ENCODE measurements at places on chromosomes 5 and 9.

- no peak for DNase-seq
These were observed 263.0 kb downstream of the PDZD2 start for GRCh38 chr5:31901807-31902530.

- DNase-seq, result no peak
These were observed 15.1 kb downstream of the ABCA2 start for GRCh38 chr9:137012694-137013570.

DNA sequence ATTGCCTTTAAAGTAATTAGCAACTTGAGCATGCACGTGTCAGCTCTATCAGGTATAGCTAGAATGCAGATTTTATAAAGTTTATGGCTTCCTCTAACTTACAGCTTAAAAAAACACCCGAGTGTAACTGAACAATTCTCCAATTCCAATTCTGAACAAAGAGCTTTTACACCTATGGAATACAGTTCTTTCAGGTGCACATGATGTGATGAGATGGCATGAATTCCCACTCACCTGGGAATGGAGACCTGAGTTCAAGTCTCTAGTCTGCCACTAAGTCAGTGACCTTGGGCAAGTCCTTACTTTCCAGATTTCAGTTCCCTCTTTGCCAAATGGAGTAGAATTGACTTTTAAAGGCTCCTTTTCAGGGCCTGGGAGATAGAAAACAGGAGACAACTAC, 1.8 kb downstream of the ZFAND5 start:
- peak; percentile 66 for DNase-seq

- no peak for DNase-seq
These were observed 57.5 kb upstream of the ARL15 start for GRCh38 chr5:54367844-54368243.

- no peak for DNase-seq
These were observed 237.0 kb downstream of the PAPPA start for GRCh38 chr9:116390303-116391228.

GRCh38 chr9:38371495-38371894, 21.0 kb upstream of the ALDH1B1 start:
- DNase-seq, result no peak

GRCh38 chr5:158070859-158071258, 211.9 kb upstream of the CLINT1 start:
- DNase-seq, result no peak

- DNase-seq, result no peak
These were observed 23.0 kb downstream of the ARRDC3 start for GRCh38 chr5:91359962-91360609.

DNA sequence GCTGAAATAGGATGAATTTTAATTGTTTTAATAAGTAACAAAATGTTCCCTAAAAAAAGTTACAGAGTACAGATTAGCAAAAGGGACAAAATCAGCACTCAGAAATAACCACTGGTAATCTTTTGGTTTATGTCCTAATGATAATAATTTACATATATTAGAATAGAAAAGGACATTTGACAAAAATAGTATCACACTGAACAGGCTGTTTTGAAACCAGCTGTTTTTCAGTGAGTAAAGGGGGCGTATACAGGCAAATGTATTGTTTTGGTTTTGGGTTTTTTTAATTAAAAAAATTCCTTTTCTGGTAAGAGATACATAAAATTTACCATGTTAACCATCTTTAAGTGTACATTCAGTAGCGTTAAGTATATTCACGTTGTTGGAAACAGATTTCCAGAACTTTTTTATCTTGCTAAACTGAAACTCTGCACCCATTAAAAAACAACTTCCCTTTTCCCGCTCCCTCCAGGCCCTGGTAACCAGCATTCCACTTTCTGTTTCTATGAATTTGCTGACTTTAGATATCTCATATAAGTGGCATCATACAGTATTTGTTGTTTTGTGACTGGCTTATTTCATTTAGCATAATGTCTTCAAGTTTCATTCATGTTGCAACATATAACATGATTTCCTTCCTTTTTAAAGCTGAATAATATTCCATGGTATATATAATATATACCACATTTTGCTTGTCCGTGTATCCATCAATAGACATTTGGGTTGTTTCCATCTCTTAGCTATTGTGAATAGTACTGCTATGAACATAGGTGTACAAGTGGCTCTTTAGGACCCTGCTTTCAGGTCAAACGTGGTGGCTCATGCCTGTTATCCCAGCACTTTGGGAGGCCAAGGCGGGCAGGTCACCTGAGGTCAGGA, 20.6 kb upstream of the LARP1 start:
- DNase-seq, result no peak

DNA sequence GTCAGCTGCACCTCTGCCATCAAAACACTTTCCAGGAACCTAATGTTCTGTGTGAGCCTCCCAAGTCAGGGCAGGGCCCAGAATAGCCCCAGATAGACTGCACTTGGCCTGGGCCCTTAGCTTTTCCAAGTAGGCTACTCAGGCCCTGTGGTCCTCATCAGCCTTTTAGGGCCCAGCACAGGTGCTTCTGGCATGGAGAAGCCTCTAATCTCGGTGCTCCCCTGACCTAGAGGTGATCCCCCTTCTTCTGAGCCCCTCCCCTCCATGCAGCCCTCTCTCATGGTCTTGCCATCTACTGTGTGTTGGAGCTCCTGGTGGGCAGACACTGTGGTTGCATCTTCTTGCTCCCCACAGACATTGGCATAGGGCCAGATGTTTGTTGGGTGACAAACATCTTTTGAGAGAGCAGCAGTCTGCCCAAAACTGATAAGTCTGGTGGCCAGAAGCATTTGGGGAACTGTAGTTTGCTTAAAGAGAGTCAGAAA, 28.1 kb downstream of the FRMPD1 start:
- DNase-seq, result no peak

DNA sequence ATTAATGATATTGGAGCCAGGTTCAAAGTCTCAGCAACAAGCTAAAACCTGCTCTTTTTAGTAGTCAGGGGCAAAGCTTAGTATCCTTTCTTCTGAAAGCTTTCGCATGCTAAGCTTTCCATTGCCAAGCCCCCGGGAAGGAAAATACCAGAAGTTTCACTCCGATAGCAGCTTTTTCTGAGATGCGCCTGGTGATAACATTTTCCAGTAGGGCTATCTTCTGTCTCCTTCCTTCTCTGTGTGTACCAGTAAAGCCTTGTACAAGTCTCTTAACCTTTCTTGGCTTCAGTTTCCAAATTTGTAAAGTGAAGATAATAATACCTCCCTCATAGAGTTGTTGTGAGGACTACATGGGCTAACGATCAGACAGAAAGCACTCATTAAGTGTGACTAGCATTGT, 36.7 kb downstream of the DOCK8 start:
- DNase-seq, result no peak

- no peak for DNase-seq
These were observed 47.1 kb upstream of the COL15A1 start for GRCh38 chr9:98896632-98897031.

- no peak for DNase-seq
These were observed 167.7 kb upstream of the TBCA start for GRCh38 chr5:77943851-77944250.

- peak; percentile 34 for DNase-seq
These were observed 364.2 kb downstream of the OSTF1 start for GRCh38 chr9:75452512-75452911.

DNA sequence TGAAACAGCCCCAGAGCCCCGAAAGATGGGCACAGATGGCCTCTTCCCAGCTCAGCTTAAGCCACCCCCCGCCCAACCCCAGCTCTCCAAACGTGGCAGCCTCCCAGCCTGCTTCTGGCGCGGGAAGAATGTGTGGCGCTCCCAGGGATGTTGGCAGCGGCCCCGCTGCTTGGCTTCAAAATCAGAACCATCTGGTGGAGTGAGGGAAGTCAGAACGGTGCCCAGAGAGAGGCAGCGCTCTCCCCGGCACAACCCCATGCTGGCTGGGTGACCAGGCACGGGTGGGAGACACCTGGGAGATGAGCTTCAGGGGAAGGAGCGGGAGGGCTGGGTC, 72.7 kb upstream of the ORM1 start:
- peak; percentile 85 for DNase-seq

DNA sequence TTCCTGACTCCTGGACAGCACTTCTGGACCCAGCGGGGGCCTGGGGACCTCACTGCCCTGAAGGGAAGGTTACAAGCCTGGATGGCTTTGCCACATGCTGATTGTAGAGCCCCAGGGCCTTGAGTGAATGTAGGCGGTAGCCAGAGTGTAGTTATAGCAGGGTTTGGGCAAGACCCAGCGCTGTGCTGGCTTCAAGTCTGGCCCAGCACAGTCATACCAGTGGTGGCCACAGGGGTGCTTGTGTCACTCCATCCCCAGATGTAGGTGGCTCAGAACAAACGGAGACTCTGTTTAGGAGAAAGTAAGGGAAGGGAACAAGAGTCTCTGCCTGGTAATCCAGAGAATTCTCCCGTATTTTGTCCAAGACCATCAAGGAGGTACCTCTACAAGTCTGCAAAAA, 84.6 kb downstream of the STARD4 start:
- no peak for DNase-seq

- peak; percentile 90 for DNase-seq
These were observed 403.7 kb upstream of the DAP start for GRCh38 chr5:11164531-11165294.

- DNase-seq, result no peak
These were observed 13.0 kb upstream of the FAM151B start for GRCh38 chr5:80474929-80475328.

- peak; percentile 70 for DNase-seq
These were observed 541 bp downstream of the GNPDA1 start for GRCh38 chr5:142012186-142012785.

DNA sequence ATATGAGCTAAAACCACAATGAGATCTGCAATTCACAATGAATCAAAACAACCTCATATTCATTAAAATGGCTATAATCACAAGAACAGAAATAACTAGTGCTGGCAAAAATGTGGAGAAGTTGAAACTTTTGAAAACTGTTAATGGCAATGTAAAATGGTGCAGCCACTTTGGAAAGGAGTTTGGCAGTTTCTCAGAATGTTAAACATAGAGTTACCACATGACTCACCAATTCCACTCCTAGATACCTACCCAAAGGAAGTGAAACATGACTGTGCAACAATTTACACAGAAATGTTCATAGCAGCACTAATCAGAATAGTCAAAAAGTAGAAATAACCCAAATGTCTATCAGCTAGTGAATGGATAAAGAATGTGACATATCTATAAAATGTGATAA, 862.2 kb downstream of the DTWD2 start:
- no peak for DNase-seq

DNA sequence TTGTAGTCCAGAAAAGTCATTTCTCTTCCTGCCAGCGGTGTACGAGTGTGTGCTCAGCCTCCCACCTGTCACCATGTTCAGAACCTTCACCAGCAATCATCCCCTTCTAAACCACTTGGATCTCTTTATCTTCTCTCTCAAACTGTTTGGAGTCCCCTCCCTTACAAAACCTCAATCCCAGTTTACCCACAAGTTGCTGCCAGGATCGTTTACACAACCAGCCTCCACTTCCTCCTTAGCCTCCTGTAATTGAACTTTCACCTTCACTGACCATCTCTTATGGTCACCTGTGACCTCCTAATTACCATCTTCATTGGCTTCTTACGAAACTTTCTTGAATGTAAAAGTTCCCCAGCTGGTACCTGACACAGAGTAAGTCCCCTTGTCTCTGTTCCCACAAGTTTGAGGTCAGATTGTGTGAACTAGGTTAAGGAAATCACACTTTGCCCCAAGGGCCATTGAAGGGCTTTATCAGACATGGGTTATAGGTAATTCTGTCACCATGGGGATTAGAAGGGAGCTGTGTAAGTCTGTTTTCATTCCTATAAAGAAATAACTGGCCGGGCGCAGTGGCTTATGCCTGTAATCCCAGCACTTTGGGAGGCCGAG, 20.0 kb downstream of the RNF44 start:
- no peak for DNase-seq

- DNase-seq, result no peak
These were observed 453.8 kb downstream of the SEMA5A start for GRCh38 chr5:9091896-9092662.

GRCh38 chr9:34386656-34387055, 10.0 kb upstream of the MYORG start:
- no peak for DNase-seq

DNA sequence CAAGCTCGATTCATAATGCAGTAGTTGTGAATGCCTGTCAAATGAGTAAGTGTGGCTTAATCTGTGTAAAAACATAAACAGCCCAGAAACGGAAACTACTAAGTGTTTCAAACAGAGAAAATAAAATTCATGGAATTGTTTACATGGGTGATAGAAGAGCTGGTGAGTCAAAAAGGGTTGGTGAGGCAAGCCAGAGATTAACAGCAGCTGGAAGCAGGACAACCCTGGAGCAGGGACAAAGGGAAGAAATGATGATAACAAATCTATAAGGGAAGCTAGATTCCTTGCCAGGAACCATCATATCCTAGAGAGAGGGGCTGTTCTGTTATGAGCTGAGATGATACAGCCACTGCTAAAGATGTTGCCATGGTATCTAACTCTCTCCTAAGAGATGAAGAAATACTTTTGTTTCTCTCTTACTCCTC, 18.0 kb upstream of the PRR16 start:
- no peak for DNase-seq

Data from pons (tissue), 1 donor.